ENCODE measurements at places on chromosomes 6 and 20.

DNA sequence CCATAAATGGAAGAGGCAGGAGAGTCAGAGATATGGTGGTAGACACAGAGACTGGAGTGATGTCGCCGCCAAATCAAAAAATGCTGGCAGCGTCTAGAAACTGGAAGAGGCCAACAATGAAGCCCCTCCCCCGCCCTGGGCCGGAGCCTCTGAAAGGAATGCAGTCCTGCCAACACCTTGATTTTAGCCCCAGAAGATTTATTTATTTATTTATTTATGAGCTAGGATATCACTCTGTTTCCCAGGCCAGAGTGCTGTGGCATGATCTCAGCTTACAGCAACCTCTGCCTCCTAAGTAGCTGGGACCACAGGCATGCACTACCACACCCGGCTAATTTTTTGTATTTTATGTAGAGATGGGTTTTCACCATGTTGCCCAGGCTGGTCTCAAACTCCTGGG lies 82.6 kb upstream of the CCDC167 start:
- no peak for DNase-seq

GRCh38 chr6:168873278-168874190 lies 380.1 kb downstream of the THBS2 start:
- no peak for DNase-seq

GRCh38 chr6:128807577-128807976 lies 75.4 kb upstream of the LAMA2 start:
- no peak for DNase-seq

DNA sequence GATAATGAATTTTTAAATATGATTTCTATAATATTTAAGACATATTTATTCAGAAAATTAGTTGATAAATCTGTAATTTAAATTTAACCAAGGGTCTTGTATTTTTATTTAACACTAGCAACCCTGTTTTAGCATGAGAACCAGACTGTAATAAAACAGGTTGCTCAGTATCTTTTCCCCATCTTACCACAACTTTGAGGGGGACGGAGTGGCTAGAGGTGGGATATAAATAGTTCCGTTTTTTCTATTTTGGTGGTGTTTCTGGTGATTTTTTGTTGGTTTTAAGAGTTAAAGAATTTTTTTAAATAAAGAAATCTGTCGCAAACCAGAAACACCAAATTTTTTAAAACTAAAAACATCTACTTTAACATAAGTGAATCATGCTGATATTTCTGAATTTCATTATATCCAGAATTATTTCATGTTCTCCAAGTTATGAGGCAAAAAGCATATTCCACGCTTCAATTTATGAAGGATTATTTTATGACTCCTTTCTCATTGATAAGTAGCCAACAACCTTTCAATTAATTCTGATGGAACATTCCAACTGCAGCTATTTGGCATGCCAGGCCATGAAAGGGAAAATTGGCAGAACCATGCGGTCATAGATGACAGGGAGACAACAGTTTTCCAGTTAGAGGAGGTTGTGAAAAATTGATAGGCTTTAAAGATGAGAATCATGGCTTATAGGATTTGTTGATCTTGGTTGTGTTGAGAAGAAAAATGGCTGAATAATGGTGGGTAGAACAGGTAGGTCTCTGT lies 151.9 kb upstream of the CARMIL1 start:
- DNase-seq, result no peak

Measured in stimulated activated CD8-positive, alpha-beta memory T cell treated with anti-CD3 and anti-CD28 coated beads, Interleukin-15, amount 100 ng/mL, for 4 hours (primary cell).